ENCODE measurements at places on chromosomes 2 and 18.

DNA sequence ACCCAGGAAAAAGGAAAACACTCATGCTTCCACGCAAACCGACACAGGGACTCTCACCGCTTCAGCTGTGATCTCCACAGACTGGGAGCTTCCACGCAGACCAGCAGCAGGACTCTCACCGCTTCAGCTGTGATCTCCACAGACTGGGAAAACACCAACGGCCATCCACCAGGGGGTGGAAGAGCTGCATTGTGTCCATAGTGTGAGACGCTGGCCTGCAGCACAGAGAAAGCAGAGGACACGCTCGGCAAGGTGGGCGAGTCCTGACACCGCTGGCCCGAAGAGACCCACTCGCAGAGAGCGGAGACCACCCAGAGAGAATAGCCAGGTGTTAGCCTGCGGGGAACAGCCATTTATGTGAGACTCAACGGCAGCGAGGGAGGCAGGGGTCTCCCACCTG lies 42.5 kb upstream of the NFATC1 start:
- DNase-seq, result peak; percentile 8

DNA sequence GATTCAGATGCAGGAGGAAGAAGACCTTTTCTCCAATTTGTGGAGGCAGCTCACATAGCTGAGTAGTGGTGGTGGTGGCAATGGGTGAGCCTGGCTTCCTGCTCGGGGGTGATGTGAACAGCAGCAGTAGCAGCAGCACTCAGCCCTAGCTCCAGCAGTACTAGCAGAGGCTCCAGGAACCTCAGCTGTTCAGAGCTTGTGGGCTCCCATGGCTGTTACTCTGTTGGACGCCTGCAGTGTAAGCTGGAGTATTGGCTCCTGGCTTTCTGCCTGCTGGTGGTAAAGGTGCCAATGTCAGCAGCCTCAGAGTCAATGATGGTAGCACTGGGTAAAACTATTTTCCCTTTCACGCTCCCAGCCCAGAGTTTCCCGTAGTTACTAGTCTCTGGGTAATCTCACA lies 3.1 kb upstream of the SEH1L start:
- DNase-seq, result no peak

DNA sequence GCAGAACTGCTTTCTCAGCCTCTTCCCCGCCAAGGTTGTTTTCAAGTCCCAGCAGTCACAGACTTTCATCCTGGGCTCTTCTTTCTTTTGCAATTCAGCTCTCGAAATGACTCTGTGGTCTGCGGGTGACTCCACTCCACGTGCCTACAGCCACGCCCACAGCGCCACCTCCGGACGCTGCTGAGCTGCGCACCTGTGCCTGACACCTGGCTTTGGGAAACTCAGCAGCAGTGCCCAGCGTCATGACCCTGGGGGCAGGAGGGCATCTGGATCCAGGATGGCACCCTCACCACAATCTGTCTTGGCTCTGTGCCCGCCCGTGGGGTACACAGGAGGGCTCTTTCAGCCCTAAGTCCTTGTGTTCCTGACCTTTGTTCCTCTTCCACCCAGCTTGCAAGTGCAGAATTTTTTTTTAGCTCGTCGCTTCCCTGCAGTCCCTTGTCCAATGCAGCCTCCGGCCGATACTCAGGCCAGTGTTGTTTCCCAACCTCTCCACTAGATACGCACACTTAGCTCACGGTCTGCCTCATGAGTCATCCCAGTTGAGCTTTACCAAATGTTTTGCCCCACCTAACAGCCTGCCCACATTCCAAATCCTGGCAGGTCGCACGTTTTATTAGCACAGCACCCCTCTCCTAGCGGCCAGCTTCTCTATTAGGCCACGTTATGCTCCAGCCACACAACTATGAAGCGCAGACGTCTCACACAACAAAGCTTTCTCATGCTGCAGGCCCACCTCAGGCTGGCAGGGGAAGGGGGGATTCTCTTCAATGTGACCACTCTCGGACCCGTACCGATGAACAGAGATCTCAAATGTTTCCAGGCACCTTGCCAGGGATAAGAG lies 6.5 kb upstream of the CAPN10 start:
- no peak for DNase-seq

- DNase-seq, result no peak
Observed at GRCh38 chr18:36469461-36469860, 171.9 kb downstream of the FHOD3 start.

GRCh38 chr2:95074663-95075439 lies 46.8 kb downstream of the MRPS5 start:
- no peak for DNase-seq

- peak; percentile 24 for DNase-seq
Observed at GRCh38 chr2:105038383-105039061, 653 bp downstream of the MRPS9 start.

DNA sequence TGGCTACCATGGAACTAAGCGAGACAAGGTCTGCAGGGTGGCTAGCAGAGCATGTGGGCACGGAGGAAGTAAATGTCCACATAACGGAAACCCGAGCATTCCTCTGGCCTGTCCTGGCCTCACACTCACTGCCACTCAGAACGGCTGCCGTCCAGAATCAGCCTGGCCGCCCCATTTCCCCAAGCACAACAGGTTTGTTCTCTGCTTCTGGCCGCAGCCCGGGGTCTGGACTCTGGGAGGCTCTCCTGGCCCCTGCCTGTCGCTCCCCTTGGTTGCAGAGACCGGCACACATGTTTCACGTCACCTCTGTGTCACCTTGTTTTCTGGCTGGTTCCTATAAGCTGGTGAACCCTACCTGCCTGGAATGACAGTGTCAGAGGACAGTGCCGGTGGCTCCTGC lies 69.3 kb downstream of the GLI2 start:
- no peak for DNase-seq

GRCh38 chr2:122530814-122531213 lies 775.4 kb downstream of the TSN start:
- no peak for DNase-seq

DNA sequence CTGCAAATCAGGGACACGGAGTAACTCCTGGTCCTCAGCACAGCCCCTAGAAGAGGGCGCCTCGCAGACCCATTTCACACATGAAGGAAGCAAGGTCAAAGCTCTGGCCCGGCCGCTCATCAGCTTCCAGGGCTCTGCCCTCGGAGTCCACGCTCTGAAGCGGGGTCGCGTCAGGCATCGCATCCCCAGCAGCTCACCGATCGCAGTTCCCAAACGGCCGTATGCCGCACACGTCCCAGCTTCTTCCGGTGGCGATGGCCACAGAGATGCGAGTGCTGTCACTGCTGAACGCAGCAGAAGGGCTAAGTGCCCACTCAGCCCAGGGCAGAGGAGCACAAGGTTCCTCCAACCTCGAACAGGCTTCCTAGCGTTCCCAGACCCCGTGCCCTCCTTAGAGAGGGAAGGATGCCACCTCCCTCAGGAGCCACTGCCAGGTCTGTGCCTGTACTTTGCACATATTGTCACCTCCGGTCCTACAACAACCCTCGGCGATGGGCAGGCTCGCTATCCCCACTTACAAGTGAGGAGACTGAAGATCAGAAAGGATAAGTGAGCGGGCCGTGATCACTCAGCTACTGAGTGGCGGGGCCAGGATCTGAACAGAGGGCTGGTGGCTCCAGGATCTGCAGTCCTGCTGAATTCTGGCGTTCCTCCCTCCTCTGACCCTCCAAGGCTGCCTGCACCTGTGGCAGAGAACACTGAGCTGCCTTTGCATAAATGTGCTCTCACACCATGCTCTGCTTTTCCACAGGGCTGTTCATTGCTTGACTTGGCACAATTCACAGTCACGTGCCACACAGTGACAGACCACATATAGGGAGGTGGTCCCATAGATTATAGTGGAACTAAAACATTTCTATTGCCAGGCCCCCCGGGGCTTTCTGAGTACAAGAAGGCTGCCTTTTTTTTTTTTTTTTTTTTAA lies 71.4 kb downstream of the COPS8 start:
- no peak for DNase-seq

- no peak for DNase-seq
Observed at GRCh38 chr2:189685540-189686229, 11.2 kb downstream of the ANKAR start.

DNA sequence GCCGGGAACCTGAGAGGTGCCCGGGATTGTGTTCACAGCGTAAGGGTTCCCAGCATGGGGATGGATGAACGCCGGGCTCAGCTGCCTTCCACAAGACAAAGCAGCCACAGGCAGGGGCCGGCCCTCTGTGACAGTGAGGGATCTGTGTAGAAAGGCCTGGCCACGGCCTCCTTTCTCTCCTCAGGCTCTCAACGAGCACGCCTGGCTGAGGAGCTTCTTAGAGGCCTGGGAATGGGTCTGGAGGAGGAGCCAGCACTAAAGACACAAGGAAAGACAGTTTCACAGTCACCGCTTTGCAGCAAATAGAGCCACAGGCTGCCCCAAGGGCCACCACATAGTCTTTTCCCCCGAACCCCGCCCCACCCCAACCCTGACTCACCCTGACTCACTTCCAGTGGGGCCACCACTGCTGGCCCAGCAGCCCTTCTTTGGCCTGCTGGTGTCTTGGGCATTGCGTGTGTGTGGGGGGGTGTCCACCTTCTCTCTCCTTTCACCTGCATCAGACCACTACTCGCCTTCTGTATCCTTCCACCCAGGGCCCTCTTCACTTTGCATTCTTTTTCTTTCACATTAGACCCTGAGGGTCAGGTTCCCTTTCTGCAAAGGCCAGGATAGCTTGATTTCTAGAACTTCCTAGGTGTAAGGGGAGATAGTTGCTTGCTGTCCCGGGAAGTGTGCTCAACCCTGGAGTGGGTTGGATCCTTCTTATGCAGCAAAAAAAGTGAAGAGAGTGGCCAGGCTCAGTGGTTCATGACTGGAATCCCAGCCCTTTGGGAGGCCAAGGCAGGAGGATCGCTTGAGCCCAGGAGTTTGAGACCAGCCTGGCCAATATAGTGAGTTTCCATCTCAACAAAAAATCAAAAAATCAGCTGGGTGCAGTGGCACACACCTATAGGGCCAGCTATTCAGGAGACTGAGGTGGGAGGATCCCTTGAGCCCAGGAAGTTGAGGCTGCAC lies 19.3 kb upstream of the HPCAL1 start:
- no peak for DNase-seq

- peak; percentile 4 for DNase-seq
Observed at GRCh38 chr2:28683100-28683706, 68.4 kb upstream of the PPP1CB start.
